ENCODE measurements at places on chromosomes 11 and 22.

DNA sequence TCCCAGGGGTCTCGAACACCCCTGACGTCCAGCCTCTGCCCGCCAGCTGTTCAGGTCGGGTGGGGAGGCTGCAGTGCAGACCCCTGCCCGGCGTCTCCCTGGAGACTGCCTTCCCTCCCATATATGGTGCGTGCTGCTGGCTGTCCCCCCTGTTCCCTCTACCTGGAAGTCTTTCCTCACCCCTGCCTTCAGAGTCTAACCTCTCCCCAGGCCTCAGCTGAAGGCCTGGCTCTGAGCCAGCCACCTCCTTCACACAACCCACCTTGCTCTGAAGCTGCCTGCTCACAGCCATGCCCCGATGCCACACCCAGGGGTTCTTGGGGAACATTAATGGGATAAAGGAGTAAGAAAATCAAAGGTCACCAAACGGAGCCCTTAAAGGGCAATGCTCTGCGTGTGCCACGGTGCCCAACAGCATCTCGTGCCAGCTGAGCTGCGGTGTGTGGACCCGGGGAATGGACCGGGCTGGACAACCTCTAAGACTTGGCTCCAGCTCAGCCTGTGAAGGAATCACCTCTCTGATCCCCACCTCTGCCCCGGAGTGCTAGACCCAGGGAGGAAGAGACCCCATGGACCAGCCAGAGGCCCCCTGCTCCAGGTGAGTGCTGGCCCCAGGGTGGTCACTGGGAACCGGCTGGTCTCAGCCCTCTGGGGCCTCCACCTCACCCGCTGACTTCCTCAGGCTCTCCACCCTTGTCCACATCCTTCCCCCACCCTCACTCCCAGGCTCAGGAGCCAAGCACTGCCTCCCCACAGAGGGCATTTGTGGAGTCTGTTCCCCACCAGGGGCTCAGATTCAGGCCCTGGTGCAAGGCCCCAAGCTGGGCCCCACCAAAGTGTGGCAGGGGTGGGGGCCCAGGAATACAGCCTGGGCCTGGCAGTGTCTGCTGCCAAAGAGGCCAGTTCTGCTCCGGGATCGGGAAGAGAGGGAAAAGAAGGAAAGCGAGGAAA is at the start of gene NLRP6:
Gene NLRP6, plus strand, starts transcription at position 407 of the 951 bp plus-strand sequence. Its CDS starts 163 bp downstream, at position 570.
- no peak for DNase-seq

GRCh38 chr11:84857746-84858145 is 769.4 kb downstream of the DLG2 start:
- no peak for DNase-seq

GRCh38 chr11:16958833-16959232 is 55.4 kb downstream of the PLEKHA7 start:
- no peak for DNase-seq

DNA sequence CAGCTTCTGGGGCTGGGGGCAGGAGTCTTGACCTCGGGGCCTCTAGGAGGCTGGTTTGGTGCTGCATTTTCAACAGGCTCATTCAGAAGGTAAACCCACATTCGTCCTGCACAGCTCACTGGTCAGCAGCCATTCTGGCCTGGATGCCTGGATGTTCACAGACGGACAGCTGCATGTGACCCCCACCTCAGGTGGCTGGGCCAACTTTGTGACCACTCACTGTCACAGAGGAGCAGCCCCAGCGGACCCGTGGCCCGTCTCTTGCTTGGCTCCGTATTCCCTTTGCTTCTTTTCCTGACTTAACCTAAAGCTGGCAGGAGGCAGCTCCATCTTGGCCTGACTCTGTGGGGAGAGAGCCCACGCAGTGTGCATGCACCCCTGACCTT is 8.2 kb downstream of the DGCR8 start:
- DNase-seq = no peak

DNA sequence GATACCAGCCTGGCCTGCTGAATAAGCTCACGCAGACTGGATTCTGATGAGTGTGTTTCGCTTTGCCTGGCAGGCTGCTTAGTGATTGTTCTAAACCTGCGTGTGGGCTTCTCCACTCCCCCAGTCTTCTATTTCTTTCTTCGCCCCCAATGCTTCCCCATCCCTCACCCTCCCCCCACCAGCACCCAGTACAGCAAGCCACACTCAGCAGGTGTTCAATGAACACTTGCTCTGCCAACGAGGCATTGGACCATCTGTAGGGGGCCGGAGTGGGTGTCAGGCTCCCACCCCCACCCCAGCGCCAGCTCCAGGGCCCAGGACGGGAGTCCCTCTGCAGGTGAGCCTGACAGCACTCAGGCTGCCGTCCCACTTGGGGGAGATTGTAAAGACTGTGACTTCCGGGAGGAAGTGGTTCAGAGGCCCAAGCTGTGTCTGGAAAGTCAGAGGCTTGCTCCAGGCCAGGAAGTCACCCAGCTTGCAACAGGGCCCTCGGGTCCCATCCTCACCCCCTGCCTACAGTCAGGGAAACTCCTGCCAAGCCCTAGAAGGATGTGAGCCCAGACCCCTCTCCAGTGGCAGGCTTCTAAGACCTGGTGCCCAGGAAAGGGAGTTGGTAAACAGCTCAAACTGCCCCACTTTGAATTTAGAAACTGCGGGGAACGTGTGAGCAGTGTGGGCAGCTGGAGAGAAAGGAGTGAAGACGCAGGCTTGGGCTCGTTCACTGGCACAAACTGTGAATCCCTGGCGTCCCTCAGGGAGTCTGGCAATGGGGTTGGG is 66.3 kb upstream of the PRDM11 start:
- DNase-seq = no peak

Data from urothelium cell line (cell line).